Uterus (tissue), 4 donors: ENCODE measurements at places on chromosomes 5 and 9. TPM values are rescaled to one million over a fixed set of nuclear protein-coding genes. Genes with fewer than 3 reads are reported as not detected.

MARVELD2 gene
- 0.26 TPM for total RNA-seq

SYK gene
- total RNA-seq, result 10.6 TPM

PAEP gene
- total RNA-seq, result not detected

LCN6 gene
- 34.7 TPM for total RNA-seq

SH2D3C gene
- total RNA-seq, result 3.6 TPM

MYMK gene
- total RNA-seq, result not detected

SAXO1 gene
- total RNA-seq, result 0.37 TPM

SPATA31D4 gene
- total RNA-seq, result not detected

ADAMTS12 gene
- 23.8 TPM for total RNA-seq

RGP1 gene
- 2.0 TPM for total RNA-seq

DNA sequence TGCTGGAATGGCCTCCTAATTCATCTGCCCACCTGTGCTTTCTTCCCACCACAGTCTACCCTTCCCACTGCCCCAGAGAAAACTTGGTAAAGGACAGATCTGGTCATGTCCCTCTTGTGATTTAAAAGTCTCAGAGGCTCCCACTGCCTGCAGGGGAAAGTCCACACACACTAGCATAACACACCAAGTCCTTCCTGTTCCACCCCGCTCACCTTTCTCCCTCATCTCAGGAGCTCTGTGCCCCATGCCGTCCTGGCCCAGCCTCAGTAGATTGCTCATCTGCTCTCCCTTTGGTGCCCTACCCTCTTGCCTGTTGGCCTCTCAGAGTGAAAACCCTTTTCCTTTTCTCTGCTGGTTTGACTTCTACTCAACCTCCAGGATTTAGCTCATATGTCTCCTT, 111.4 kb upstream of the MAP3K1 start:
- no peaks in the 10 kb centered on the region for H3K36me3 ChIP-seq
- no peaks in the 10 kb centered on the region for H3K27me3 ChIP-seq
- H3K4me3 ChIP-seq, result no peak overlapping the region
- no peak overlapping the region for H3K27ac ChIP-seq
- H3K4me1 ChIP-seq, result no peaks in the 10 kb centered on the region
- DNase-seq, result no peak

GRCh38 chr5:149537374-149537975, 13.8 kb downstream of the CSNK1A1 start:
- peaks cover 10% of the 10 kb centered on the region for H3K4me1 ChIP-seq
- no peaks in the 10 kb centered on the region for H3K36me3 ChIP-seq
- H3K27me3 ChIP-seq, result no peaks in the 10 kb centered on the region
- no peak for DNase-seq
- no peak overlapping the region for H3K4me3 ChIP-seq

DNA sequence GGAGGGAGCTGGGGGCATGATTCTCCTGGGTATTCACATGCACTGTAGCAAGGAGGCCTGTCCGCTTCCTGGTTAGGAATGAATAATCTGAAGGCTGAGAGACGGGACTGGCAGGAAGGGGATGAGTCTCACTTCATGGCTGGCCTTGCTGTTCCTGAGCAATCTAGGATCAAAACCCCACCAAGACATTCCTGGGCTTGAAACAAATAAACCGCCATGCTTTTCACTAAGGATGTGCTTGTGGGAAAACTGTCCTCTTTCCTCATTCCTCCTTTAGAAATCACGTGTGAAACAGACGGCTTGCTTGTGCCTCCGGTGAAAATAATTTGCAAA, 132.8 kb downstream of the MACROH2A1 start:
- H3K27ac ChIP-seq, result no peak overlapping the region
- no peak for DNase-seq
- H3K36me3 ChIP-seq, result no peaks in the 10 kb centered on the region
- no peaks in the 10 kb centered on the region for H3K4me1 ChIP-seq

DNA sequence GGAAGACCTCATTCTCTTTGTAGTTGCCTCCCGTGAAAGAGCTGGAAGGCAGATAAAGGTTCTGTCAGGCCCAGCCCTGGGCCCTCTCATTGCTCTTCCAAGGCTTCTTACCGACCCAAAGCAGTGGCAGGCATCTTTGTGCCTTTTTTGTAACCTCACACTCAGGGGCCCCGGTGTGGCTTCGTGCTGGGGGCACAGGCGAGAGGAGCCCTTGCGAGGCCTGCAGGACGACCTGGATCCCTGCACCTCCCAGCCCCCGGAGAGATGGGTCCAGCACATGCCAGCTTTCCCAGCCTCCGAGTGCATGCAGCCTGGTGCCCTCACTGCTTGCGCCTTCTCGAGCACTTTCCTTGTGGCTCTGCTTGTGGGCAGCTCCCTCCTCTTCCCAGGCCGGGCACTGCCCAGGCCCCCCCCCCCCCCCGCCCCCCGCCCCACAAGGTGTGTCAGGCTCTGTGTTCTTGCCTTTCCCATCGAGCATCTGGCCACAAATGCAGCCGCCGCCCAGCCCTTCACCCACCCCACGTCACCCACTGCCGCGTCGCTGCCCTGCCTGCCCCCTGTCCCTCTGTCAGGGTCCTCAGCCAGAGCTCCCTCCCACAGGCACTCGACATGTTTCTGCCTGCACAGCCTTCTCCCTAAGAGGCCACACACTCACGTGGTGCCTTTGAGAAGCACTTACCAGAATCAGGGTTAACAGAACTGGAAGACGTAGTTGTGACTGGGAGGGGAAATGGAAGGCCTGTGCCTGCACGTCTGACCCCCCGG, 63.7 kb upstream of the CACNA1B start:
- H3K4me1 ChIP-seq, result no peaks in the 10 kb centered on the region
- no peak for DNase-seq
- no peak overlapping the region for H3K27ac ChIP-seq
- no peaks in the 10 kb centered on the region for H3K36me3 ChIP-seq

GRCh38 chr5:5967944-5968343, 410.4 kb downstream of the MED10 start:
- H3K4me3 ChIP-seq, result no peak overlapping the region
- no peaks in the 10 kb centered on the region for H3K36me3 ChIP-seq
- no peak overlapping the region for H3K27ac ChIP-seq
- H3K27me3 ChIP-seq, result no peaks in the 10 kb centered on the region
- no peak for DNase-seq

- no peaks in the 10 kb centered on the region for H3K4me1 ChIP-seq
- no peaks in the 10 kb centered on the region for H3K27me3 ChIP-seq
- H3K4me3 ChIP-seq, result no peak overlapping the region
- DNase-seq, result no peak
- H3K27ac ChIP-seq, result no peak overlapping the region
- no peaks in the 10 kb centered on the region for H3K36me3 ChIP-seq
These were observed 7.7 kb upstream of the EXOC3 start for GRCh38 chr5:435156-435790.

DNA sequence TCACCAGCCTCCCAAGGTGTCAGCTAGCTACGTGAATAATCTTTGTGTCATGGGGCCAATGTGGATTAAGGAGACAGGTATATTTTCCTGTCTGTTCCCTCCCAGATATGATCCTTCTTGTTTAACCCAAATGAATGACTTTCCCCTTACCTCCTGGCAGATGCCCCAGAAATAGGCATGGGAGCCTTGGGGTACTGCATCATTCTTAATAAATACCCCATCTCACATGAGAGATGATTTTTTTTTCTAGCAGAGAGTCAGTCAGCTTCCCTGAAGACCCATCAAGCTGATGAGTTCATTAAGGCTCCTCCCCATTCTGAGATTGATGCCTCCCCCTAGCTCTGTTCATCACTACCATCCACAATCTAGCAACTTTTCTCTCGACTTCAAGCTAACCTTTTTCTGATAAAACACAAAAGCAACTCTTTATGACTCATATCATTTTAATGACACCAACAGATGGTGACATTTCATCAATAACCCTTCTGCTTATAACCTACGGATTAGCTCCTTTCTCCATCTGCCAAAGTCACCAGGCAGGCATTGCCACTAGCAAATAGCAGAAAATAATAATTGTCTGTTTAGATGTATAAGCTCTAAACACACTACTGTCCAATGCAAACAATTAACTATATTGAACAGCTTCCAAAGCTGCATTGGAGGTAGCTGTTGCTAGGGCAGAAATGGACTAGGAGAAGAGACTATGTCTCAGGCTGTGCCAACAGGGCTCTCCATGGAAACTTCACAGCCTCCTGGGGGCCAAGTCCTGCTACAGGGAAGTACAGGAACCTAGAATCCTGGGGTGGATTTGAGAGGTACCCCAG, 143.7 kb downstream of the ACER2 start:
- no peak overlapping the region for H3K4me3 ChIP-seq
- H3K27ac ChIP-seq, result no peak overlapping the region
- no peak for DNase-seq
- no peaks in the 10 kb centered on the region for H3K4me1 ChIP-seq
- no peaks in the 10 kb centered on the region for H3K36me3 ChIP-seq
- no peaks in the 10 kb centered on the region for H3K27me3 ChIP-seq

DNA sequence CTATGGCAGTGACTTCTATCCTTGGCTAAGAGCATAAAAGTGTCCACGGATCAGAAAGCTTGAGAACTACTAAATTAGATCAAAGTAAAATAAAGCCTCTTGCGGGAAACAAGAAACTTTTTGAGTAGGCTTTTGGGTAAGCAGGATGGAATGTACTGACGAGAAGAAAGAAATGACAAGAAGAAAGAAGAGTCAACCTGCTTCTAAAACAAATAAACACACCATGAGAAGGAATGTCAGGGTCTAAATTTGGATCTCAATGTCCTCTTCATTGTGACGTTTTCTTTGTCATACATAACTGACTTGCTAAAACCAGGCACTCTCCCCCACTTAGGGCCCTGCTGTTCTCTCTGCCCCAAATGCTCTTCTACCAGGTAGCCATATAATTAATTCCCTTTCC, 290.1 kb upstream of the PTGER4 start:
- H3K27me3 ChIP-seq, result no peaks in the 10 kb centered on the region
- no peak for DNase-seq
- no peak overlapping the region for H3K27ac ChIP-seq
- no peaks in the 10 kb centered on the region for H3K4me1 ChIP-seq
- no peak overlapping the region for H3K4me3 ChIP-seq
- no peaks in the 10 kb centered on the region for H3K36me3 ChIP-seq

DNA sequence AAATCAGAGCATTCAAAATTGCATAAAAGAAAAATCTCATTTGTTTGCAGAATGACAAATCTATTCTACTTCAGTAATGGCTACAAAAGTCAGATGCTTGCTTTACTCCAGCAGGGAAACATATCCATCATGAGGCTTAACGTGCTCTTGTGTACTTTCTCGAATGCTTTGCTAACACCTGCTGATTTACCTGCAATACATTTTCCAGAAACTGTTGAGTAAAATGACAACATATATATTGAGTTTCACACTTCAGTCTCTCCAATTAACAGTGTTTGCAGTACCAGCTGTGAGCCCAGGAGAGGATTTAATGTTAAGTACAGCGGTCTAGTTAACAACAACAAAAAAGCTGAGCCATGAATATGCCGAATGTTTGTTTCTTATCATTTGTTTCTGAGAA, 391.5 kb upstream of the SMC2 start:
- no peaks in the 10 kb centered on the region for H3K27me3 ChIP-seq
- no peak for DNase-seq
- H3K4me3 ChIP-seq, result no peak overlapping the region
- H3K27ac ChIP-seq, result no peak overlapping the region
- no peaks in the 10 kb centered on the region for H3K4me1 ChIP-seq

DNA sequence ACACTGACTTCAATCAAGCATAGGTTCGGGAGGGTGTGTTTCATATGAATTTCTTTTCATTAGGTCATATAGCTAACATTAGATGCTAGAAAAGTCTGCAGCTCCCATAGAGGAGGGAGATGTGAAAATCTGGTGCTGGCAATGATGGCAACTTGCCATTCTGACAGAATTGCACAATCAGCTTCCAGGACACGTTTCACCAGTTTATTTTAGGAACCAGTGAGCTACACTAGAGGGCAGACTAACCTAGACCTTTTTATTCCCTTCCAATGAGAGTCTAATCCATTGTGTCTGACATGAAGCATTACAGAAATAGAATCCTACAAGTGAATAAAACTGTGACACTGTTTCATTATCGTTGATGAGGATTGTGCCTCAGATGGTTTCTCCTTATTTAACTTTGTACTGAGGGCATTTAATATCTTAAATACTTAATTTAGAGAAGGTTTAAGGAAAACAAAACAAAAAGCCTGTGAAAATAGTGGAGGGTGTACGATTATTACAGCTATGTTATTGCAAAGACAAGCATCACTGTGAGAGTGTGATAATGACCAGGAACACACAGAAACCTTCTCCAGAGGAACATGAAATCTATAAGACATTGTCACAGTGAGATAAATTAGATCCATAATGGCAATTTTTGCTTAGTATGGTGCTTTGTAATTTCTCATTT, 363.3 kb upstream of the RPS23 start:
- H3K27ac ChIP-seq, result no peak overlapping the region
- H3K27me3 ChIP-seq, result no peaks in the 10 kb centered on the region
- no peak overlapping the region for H3K4me3 ChIP-seq
- no peaks in the 10 kb centered on the region for H3K36me3 ChIP-seq

DNA sequence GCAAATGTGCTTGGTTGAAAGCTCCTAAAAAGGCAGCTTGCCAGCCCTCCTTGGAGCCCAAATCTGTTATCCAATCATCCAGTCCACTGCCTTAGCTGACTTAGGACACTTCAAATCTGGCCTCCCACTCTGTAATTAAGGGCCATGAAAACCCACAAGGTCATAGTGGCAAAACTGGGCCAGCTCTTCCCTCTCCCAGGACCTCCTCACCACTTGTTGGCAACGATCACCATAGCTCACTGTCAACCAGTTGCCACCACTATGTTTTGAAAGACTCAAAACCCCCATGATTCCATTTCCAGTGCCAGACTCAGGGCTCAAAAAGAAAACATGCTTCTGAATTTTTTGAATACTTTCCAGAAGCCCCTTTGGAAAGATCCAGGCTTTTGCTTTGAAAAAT, 107.5 kb downstream of the NREP start:
- no peaks in the 10 kb centered on the region for H3K36me3 ChIP-seq
- no peaks in the 10 kb centered on the region for H3K4me1 ChIP-seq
- H3K27ac ChIP-seq, result no peak overlapping the region
- no peak for DNase-seq
- no peak overlapping the region for H3K4me3 ChIP-seq

GRCh38 chr5:154487541-154487940, 9.5 kb upstream of the HAND1 start:
- H3K4me1 ChIP-seq, result no peaks in the 10 kb centered on the region
- H3K27me3 ChIP-seq, result peaks cover 15% of the 10 kb centered on the region
- no peaks in the 10 kb centered on the region for H3K36me3 ChIP-seq
- no peak overlapping the region for H3K27ac ChIP-seq
- no peak overlapping the region for H3K4me3 ChIP-seq
- no peak for DNase-seq

GRCh38 chr5:134968055-134968454, 348 bp downstream of the CATSPER3 start:
- no peak overlapping the region for H3K27ac ChIP-seq
- no peak for DNase-seq
- no peak overlapping the region for H3K4me3 ChIP-seq

- H3K36me3 ChIP-seq, result no peaks in the 10 kb centered on the region
- no peak overlapping the region for H3K4me3 ChIP-seq
- no peak overlapping the region for H3K27ac ChIP-seq
- no peaks in the 10 kb centered on the region for H3K4me1 ChIP-seq
These were observed 61.3 kb downstream of the ENC1 start for GRCh38 chr5:74579215-74579614.
